ENCODE measurements at places on chromosomes 5 and 9.

DNA sequence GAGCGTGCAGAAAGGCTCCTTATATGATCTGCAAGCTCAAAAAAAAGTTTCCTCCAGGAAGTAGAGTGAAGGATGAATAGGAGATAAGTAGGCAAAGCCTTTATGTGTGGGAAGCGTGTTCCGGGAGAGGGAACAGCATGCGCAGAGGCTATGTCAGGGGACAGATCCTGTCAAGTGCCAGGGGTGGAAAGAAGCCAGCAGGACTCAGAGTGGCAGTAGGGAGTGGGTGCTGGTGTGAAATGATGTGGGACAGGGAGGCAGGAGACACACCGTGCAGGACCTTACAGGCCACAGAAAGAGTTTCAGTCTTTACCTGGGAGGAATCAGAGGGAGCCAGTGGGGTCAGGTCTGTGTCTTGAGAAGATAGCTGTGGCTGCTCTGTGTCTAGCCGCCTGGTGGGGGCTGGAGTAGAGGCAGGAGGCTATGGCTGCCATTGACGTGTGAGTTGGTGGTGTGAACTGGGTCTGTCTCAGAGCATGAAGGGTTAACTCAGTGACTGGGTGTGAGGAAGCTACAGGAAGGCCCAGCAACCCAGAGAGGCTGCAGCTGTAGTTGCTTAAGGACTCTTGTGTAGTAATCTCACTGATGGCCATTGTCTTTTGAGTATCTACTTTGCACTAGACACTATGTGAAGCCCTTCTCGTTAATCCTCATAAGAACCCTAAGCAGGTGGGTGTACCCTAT is 71.3 kb downstream of the PPARGC1B start:
- ATAC-seq: no peak

DNA sequence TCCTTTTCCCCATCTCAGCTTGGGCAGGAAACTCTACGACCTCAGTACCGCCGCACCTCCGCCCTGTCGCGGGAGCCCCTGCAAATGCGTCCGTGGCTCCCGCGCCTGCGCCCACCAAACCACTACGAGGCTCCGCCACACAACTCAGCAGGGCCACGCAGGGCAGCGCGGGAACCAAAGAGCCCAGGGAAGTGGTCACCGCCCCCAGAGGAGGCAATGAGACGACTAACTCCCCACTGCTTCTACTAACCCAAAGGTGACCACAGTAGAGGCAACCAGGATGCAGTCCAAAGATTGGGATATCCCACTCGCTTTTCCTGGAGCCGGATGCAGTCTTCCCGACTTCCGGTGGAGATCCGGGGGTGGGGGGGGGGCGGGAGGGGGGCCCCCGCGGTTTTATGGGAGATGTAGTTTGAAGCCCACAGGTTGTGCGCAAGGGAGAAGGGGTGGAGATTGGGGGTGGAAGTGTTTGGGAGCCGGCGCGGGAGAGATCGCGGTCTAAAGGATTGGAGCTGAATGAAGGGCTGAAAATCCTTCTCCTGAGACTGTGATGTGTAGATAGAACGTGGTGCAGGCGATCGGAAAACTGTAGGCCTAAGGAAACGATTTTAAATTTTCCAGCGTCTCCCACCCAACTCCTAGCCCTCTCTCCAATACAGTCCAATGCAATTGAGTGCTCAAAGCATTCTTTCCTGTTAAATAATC is at the start of gene NUDT12:
NUDT12 (minus strand) TSS at position 337 of the 705 bp plus-strand sequence. CDS start 2,541 bp downstream, outside the sequence.
- peak; percentile 96 for ATAC-seq

- ATAC-seq: no peak
Measured at GRCh38 chr5:161372682-161373344, 173.7 kb downstream of the GABRB2 start.

GRCh38 chr5:174317256-174317894 is 271.9 kb downstream of the NSG2 start:
- ATAC-seq: peak; percentile 98
